ENCODE measurements at places on chromosomes 12 and 14. TPM values are rescaled to one million over a fixed set of nuclear protein-coding genes. Genes with fewer than 3 reads are reported as not detected.

CSAD gene
- 36.9 TPM for total RNA-seq

KRT80 gene
- total RNA-seq = 1.7 TPM

CHGA gene
- 3.8 TPM for total RNA-seq

OTOGL gene
- total RNA-seq = 4.5 TPM

LUM gene
- total RNA-seq = 2,635 TPM

APOLD1 gene
- total RNA-seq = 27.0 TPM

PGF gene
- 7.3 TPM for total RNA-seq

DNA sequence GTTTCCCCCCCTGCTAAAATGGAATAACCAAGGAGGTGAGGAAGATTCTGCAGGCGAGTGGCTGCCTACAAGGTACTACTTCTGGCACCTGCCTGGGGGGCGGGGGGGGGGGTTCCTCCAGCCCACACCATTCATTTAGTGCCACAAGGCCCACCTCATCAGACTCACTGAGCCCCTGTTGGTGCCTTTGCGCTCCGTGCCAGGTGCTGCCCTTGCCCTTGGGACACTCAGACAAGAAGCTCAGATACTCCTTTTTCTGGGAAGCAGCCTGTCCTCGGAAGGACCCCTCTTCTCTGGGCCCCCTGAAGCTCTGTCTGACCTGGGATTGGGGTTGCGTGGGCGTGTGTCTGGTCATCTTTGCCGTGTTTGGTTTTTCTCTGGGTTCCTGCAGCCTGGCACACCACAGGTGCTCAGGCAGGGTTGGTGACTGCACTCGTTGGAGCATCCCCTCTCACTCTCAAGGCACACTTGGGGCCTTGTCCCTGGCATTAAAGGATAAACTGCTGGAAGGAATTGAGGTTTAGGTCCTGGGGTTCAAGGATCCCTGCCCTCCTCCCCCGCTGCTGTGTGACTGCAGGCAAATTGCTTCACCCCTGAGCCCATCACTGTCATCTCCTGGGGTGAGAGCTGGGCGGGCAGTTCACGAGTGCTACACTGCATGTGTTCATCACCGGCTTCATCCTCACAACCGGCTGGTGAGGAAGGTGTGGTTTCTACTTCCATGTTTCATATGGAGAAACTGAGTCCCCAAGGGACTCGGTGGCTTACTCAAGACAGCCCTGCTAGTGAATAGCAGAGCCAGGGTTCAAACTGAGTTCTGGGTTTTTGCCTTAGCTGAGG, 16.9 kb downstream of the FAM222A start:
- no peak for DNase-seq

DNA sequence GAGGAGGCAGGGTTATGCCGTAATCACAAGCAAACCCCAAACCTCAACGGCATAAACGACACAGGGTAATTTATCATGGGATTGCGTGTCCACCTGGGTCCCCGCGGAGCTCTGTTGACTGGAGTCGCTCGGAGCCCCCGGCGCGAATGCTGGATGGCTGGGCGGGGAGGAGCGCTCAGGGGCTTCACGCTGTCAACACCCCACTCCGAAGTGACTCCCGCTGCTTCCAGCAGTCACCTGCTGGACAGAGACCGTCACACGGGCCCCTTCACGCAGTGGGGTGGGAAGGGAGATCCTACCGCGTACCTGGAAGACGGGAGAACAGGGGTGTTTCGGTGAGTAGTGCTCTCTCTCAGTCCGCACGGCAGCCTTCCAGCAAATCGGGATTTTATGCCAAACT, 4.4 kb upstream of the GALNT9 start:
- no peak for DNase-seq

GRCh38 chr14:86780461-86780860, 1212.5 kb downstream of the GALC start:
- no peak for DNase-seq

- no peak for DNase-seq
These were observed 77.3 kb upstream of the GRIN2B start for GRCh38 chr12:14058717-14059116.

DNA sequence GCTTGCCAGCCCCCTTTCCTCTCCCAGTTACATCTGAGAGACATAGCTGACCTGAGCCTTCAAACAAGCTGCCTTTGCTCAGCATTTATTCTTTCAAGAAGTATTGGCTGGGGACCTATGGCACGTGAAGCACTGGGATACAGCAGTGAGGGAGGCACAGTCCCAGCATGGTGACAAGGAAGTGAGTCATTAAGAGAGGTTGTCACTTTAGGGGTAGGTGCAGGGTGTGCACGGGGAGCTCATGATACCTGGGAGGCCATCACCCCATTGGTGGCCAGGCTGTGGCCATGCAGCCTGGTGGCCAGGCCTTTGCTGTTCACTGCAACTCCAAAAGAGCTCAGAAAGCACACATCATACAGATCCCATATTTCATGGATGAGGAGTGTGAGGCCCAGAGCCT, 5.7 kb upstream of the KRT75 start:
- DNase-seq = no peak

DNA sequence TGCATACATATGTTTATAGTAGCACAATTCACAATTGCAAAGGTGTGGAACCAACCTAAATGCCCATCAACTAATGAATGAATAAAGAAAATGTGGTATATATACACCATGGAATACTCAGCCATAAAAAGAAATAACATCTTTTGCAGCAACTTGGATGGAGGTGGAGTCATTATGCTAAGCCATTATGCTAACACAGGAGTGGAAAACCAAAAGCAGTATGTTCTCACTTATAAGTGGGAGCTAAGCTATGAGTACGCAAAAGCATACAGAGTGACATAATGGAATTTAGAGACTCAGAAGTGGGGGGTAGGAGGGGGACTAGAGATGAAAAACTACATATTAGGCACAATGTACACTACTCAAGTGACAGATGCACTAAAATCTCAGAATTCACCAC, 16.2 kb upstream of the SPTSSA start:
- DNase-seq = no peak

DNA sequence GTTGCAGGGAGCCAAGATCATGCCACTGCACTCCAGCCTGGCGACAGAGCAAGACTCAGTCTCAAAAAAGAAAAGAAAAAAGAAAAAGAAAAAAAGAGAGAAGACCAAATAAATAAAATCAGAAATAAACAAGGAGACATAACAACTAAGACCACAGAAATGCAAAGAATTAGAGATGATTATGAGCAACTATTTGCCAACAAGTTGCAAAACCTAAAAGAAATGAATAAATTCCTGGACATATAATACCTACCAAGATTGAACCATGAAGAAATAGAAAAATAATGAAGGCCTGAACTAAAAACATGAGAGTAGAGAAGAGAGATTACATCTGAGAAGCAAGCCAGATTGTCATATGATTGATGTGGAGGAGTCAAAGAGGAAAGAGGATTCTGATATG, 17.6 kb upstream of the EPS8 start:
- DNase-seq = no peak

GRCh38 chr12:102326982-102327381, 129.3 kb upstream of the PMCH start:
- no peak for DNase-seq

GRCh38 chr14:95500201-95500681, 16.2 kb downstream of the SYNE3 start:
- DNase-seq = no peak

Data from urinary bladder (tissue), 4 donors.